Peyer's patch (tissue), 4 donors: ENCODE measurements at places on chromosomes 7 and 10.

DNA sequence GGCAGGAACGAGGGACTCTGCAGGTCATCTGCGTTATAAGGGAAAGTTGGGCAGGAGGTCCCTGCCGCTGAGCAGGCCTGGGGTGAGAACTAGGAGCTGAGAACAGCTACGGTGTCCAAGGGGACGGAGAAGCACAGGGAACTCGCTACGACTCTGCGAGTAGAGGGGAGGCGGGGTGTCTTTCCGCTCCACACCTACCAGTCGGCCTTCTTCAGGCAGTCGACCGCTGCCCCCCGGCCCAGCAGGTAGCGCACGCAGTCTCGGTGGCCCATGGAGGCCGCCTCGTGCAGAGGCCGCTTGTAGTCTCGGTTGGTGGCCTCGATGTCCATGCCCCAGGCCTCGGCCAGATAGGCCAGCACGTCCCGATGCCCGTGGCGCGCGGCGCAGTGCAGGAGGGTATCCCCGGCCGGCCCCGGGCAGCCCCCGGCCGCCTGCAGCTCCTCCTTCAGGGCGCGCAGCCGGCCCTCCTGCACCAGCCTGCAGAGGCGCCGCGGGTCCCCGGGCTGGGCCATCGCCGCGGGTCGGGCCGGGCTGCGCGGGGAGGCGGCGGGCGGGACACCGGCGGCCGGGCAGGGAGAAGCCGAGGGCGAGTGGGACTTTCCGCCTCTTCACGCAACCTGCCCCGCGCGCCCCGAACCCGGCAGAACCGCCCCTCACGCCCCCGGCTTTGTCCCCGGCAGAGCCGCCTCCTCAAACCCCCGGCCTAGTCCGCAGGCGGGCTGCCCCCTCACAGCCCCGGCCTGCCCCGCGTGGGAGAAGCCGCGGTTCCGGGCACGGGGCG, 660 bp downstream of the ANKRD16 start:
- no peaks in the 10 kb centered on the region for H3K36me3 ChIP-seq
- H3K27ac ChIP-seq: peak overlapping the region; percentile 96
- H3K4me3 ChIP-seq: peak overlapping the region; percentile 94
- H3K27me3 ChIP-seq: no peaks in the 10 kb centered on the region
- peak; percentile 44 for DNase-seq
- no peaks in the 10 kb centered on the region for H3K4me1 ChIP-seq

GRCh38 chr10:77001206-77001605, 636.4 kb downstream of the KCNMA1 start:
- no peaks in the 10 kb centered on the region for H3K4me1 ChIP-seq
- H3K27ac ChIP-seq: no peak overlapping the region
- no peak overlapping the region for H3K4me3 ChIP-seq
- H3K36me3 ChIP-seq: no peaks in the 10 kb centered on the region

DNA sequence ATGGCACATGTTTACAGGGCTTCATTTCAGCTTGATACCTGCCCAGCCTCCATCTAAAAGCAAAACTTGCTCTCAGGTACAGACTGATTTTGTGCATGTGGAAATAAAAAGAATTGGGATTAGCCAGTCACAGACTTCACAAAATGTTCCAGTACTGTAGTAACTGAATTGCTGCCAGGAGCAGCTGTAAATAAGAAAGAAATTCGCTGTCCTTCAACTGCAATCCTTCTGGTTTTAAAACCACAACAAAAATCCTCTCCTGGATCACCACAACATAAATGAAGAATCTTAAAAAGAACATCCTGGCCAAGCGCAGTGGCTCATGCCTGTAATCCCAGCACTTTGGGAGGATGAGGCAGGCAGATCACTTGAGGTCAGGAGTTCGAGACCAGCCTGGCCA, 3.9 kb upstream of the MIOS start:
- no peaks in the 10 kb centered on the region for H3K27me3 ChIP-seq
- no peak for DNase-seq
- H3K36me3 ChIP-seq: no peaks in the 10 kb centered on the region
- H3K4me1 ChIP-seq: peaks cover 2% of the 10 kb centered on the region
- H3K27ac ChIP-seq: no peak overlapping the region
- no peak overlapping the region for H3K4me3 ChIP-seq

DNA sequence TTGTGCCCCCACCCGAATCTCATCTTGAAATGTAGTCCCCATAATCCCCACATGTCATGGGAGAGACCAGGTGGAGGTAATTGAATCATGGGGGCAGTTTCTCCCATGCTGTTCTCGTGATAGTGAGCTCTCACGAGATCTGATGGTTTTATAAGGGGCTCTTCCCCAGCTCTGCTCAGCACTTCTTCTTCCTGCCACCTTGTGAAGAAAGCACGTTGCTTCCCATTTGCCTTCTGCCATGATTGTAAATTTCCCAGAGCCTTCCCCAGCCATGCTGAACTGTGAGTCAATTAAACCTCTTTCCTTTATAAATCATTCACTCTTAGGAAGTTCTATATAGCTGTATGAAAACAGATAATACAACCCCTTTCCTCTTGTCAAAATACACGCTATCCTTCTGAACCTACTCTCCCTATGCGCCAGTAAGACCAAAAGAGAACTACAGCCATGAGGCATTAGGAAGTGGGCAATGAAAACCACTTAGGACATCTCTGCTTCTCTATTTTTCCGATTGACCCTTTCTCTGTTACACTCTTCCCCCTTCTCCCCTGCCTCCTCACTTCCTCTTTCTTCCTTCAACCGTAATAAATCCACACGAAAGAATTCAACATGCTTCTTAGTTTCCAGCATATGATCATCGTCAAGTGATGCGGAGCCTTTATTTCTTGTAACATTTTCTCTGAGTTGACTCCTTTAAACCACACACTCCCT, 101.2 kb upstream of the WDR11 start:
- H3K36me3 ChIP-seq: no peaks in the 10 kb centered on the region
- DNase-seq: no peak
- no peaks in the 10 kb centered on the region for H3K27me3 ChIP-seq
- H3K27ac ChIP-seq: no peak overlapping the region

DNA sequence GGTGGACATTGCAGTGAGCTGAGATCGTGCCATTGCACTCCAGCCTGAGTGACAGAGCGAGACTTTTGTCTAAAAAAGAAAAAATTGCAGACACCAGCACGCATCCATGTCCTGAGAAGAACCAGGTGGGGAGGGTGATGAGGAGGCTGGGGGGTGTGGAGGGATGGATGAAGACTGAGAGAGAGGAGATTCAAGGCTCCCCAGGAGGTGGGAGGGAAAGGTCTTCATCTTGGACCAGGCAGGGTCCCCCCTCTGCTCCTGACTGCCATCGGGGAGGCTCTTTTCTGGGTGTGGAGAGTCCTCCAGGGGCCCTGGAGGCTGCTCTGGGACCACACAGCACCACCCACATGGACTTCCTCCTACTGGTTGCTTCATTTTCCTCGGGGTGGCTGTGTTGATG, 1.5 kb downstream of the SCART1 start:
- H3K4me1 ChIP-seq: no peaks in the 10 kb centered on the region
- DNase-seq: no peak
- H3K4me3 ChIP-seq: no peak overlapping the region
- no peak overlapping the region for H3K27ac ChIP-seq

DNA sequence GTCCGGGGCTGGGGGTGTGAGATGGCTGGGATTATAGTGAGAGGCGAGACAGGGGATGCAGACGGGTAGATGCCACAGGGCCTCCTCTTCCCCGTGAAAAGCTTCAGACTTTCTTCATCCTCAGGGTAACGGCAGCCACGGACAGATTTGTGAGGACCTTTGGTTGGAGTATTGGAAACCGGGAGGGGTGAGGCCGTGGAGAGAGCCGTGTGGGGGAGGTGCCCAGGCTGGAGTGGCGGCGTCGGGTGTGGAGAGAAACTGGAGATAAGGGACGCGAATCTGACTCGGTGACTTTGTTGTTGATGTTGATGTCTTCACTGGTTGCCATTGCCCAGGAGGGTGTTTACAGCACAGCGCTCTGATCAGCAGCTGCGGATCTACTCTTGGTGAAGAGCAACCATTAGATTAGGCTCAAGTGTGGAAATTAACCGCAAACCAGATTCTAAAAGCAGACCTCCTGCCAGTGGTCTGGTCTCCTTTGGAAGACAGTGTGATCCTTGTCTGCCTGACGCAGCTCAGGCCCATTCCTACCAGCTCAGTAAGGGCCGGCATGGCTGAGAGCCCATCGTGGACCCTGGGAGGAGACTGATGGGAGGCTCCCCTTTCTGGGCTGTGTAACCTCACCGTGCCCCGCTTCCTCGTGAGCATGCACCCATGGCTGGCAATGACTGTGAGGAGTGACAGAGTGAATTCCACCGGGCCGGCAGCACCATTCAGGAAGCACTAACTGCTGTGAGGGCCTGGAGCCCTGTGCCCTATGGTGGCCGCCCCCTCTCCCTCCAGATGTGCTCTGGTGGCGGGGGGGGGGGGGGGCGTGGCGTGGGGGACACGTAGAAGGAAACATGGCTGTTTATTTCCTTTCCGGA, 90.3 kb downstream of the INPP5A start:
- DNase-seq: peak; percentile 50
- peaks cover 8% of the 10 kb centered on the region for H3K4me1 ChIP-seq
- H3K4me3 ChIP-seq: no peak overlapping the region
- H3K27ac ChIP-seq: peak overlapping the region; percentile 91
- H3K27me3 ChIP-seq: no peaks in the 10 kb centered on the region
- H3K36me3 ChIP-seq: no peaks in the 10 kb centered on the region

DNA sequence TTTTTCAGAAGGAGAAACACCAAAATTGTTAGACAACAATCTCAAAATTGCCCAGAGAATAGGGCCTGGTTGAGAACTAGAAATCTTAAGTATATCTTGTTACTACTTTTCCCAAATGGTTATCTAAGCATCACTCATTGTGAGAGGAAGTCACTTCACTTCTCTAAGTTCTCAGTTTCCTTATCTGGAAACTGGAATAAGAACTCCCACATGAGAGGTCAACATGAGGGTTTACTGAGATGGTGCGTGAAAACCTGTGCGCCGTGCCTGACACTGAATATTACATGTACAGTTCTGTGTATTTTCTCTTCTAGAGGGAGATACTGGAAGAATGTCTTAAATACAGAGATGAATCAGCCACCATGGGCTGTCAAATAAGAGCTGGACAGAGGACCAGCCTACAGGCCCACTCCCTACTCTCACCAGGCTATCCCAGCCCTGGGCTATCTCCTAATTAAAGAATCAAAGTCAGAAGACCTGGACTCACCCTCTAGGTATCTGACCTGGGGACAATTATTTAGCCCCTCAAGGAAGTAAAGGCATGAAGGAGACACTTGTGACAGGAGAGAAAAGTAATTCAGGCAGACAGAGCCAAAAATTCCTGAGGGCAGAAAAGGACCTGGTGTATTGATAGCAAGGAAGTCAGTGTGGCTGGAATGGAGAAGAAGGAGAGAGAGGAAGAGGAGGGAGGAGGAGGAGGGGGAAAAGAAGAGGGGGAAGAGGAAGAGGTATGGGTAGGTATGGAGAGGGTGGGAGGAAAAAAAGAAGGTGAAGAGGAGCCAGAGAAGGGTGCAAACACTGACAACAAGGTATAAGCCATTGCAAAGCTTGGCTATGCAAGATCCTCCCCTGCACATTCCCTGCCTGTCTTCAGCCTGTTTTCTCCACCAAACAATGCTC, 44.9 kb downstream of the CCDC71L start:
- no peaks in the 10 kb centered on the region for H3K27me3 ChIP-seq
- no peak for DNase-seq
- no peak overlapping the region for H3K4me3 ChIP-seq
- H3K27ac ChIP-seq: no peak overlapping the region
- no peaks in the 10 kb centered on the region for H3K4me1 ChIP-seq
